CD4-positive, alpha-beta T cell treated with Interleukin-17A for 4 hours (primary cell): ENCODE measurements at places on chromosomes 5 and 9.
A peak's percentile ranks its signal among the peaks of the same experiment; 100 is the strongest.

GRCh38 chr9:114367366-114367765 is 20.4 kb downstream of the AKNA start:
- DNase-seq: no peak

DNA sequence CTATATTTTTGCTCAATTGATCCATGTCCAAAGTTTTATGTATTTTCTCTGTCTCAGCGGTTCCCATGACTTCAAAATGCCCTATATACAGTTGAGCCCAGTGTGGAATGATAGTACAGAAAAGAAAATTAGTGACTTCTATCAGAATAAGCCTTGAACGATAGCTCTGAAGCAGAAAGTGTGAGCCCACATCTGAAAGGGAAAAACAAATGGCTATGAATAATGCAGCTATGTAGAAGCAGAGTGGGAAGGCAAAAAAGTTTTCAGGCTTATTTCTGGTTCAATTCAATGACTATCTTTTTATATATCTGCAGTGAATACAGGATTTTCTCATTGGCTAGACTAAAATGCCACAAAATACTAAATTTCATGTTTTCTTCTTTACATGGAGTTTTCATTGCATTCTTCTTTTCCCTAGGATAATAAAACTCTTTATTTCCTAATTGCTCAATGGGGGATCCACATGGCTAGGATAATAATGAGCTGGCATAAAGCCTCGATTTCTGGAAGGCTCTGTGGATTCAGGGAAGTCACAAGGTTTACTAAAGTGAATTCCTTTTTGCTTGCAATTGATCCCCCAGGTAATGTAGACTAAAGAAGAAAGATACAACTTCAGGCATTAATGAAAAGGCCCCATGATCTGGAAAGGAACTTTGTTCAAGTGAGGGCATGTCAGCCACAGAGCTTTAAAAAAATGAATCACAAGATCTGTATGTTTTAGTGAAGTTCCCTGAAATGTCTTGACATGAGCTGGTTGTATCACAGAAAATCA is 377.0 kb upstream of the RIOK2 start:
- DNase-seq: no peak

DNA sequence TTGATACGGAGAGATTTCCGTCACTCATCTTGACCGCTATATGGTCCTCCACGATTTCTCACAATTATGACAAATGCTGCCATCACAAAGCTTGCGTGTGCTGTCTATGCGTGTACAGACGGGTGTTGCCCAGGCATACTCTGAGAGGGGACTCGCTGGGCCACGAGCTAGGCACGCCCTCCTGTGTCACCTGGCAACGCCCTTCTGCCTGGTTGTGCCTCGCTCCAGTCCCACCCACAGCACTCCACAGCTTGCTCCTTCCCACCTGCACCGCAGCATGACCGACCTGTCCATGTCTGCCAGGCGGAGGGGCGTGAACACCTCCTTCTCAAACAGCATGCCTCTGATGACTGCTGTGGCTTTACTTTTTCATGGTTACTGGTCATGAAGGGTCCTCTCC is 55.6 kb downstream of the CAMSAP1 start:
- no peak for DNase-seq

GRCh38 chr5:100838048-100838473 is 65.0 kb downstream of the ST8SIA4 start:
- DNase-seq: no peak

DNA sequence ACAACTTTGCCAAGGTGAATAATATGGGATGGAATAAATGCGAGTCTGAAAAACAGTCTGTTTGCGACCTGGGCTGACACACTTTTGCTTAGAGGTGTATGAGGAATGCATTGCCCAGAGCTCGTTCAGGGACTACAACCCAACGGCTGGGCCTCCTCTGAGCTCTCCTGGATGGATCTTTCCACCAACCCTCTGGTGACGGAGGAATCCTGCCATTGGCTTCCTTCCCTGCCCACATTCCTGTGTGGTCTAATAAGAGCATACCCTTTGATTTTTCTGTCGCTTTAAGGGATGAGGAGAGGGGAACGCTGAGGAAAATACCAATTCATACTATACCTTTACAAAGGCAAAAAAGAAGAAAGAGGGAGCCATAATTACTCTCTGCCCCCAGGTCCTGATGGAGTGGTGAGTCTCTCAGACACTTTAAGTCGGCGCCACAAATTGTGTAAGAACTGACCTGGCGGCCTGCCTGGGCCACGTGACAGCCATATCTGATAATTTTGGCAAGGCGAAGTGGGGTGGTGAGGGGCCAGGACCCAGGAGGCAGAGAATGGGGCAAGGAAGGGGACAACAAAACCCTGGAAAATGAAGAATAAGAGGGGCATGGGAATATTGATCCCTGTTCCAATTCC is 265.2 kb upstream of the MSX2 start:
- DNase-seq: no peak

GRCh38 chr5:172549696-172550095 is 91.4 kb upstream of the NEURL1B start:
- DNase-seq: no peak

DNA sequence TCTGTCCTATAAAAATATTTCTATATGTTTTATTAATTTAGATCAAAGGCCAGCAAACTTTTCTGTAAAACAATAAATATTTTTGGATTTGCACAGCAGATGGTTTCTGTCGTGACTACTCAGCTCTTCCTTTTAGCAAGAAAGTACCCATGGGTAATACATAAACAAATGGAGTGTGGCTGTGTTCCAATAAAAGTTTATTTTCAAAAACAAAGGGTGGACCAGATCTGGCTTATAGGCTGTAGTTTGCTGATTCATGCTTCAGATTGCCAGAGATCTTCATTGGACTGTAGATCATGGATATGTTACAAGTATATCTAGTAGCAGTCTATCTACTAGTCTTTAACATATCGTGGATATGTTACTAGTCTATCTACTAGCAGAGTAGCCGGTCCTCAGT is 590.5 kb downstream of the CSNK1G3 start:
- DNase-seq: no peak

DNA sequence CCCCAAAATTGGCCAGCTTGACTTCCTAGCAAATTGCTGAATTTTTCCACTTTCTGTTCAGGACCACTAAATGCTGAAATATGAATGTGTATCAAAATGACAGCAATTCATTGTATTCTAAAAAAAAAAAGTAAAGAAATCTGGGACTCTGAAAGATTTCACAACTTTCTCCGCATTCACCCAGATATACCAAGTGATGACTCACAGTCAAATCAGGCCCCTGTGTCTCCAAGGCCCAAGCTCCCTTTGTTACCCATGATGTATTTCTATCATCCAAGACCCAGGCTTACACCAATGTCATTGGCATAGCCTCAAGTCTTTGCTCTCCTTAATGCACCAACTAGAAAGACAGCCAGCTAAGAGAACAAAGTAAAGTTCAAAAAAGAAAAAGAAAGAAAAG is 493.9 kb downstream of the NTRK2 start:
- DNase-seq: no peak

- no peak for DNase-seq
These were observed 164.5 kb downstream of the IZUMO3 start for GRCh38 chr9:24381205-24381604.

- DNase-seq: no peak
These were observed 3.1 kb downstream of the CXXC5 start for GRCh38 chr5:139651043-139651834.

GRCh38 chr5:83337453-83338035 is 134.0 kb upstream of the VCAN start:
- no peak for DNase-seq

DNA sequence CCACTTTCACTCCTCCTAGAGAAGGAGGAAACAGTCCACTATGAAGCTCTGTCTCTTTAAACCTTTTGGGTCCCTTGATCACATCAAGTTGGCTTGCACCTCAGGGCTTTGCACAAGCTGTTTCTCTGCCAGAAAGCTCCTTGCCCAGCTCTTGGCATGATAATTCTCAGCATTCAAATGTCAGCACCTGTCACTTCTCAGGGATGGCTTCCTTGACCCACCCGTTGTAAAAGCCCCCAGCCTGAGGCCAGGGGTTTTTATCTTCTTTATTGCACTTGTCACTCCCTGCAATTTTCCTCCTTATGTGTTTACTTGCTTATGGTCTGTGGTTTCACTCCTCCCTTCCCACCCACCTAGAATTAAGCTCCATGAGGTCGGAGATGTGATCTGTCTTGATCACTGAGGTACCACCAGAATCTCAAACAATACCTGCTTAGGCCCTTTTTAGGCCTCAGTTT is 200.7 kb upstream of the TBC1D2 start:
- no peak for DNase-seq

GRCh38 chr5:134142806-134143205 is 28.3 kb downstream of the TCF7 start:
- peak; percentile 3 for DNase-seq

GRCh38 chr9:134983074-134983473 is 65.4 kb upstream of the FCN1 start:
- DNase-seq: no peak

- DNase-seq: no peak
These were observed 212.9 kb downstream of the ARRDC3 start for GRCh38 chr5:91170266-91170665.

DNA sequence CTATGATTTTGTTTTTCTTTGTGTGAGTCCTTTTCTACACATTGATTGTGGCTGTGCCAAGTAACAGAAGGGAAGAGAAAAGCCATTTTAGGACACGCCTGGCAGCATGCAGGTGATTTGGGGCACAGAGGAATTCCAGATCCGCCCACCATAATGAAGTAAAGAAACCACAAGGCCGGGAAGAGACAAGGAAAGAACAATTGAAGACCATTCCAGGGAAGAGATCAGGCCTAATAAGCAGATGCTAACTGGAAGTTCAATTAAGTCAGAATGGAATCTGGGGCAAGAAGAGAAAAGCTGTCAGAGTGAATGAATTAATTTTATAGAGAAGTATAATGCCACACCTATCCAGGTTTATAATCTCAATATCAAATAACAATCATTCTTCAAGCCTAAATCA is 110.2 kb upstream of the ISL1 start:
- DNase-seq: no peak

DNA sequence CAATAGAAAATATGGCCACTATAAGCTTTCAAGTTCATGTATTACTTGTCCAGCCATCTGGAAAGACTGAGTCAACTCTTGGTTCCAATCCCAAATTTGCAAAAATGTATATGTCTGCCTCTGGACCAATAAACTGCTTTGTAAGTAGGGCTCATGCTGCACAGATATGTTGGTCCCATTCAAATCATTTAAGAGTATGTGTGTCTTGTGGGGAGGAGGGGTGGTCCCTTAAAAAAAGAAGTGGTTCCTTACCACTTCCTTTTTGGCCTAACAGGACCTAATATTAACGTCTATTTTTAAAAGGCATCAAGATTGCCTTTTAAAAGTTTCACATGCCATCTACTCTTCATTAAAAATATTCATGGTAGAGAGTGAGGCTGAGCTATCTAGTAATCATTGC is 214.9 kb downstream of the KCTD16 start:
- DNase-seq: no peak

GRCh38 chr5:137669811-137670210 is 66.1 kb downstream of the KLHL3 start:
- no peak for DNase-seq

GRCh38 chr9:4604678-4605095 is 57.4 kb upstream of the PLPP6 start:
- DNase-seq: peak; percentile 77

DNA sequence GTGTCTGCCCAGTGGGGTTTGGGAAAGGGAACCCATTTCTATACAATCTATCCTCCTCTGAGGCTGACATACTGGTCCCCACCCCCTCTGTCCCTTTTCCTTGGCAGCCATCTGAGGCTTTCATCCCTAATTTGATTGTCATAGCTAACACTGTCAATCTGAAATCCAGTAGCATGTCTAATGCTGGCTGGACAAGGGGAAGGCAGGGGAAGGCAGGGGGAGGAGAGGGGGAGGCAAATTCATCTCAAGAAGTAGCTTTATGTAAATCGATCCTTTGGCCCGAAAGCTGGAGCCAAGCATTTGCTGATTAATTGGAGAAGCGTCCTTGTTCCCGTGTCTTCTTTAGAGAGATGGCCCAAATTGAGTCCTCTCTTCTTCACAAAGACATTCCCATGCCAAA is 314.1 kb upstream of the PANK3 start:
- no peak for DNase-seq

- DNase-seq: no peak
These were observed 260.2 kb upstream of the PPP1R2B start for GRCh38 chr5:156589946-156590216.

- DNase-seq: no peak
These were observed 950 bp downstream of the NEUROG1 start for GRCh38 chr5:135534609-135535419.

- no peak for DNase-seq
These were observed 479.1 kb downstream of the CCDC171 start for GRCh38 chr9:16031971-16032370.

GRCh38 chr9:116133163-116133562 is 20.4 kb upstream of the PAPPA start:
- DNase-seq: no peak
